IMR-90 (cell line): ENCODE measurements at places on chromosomes 13 and 19. TPM values are rescaled to one million over a fixed set of nuclear protein-coding genes. Genes with fewer than 3 reads are reported as not detected.

Gene TYROBP
- polyA plus RNA-seq: not detected in 2 replicates

Gene METTL21C
- polyA plus RNA-seq: not detected in 2 replicates

Gene ZGLP1
- polyA plus RNA-seq: 3.1 and 4.1 TPM in 2 replicates

Gene CNN1
- 196 and 207 TPM in 2 replicates for polyA plus RNA-seq

Gene ATCAY
- 0.19 and 0.31 TPM in 2 replicates for polyA plus RNA-seq

Gene MUC16
- polyA plus RNA-seq: not detected in 2 replicates

Gene C19orf33
- polyA plus RNA-seq: 0.80 and 0.96 TPM in 2 replicates

Gene ZNF709
- polyA plus RNA-seq: 0.43 and 0.50 TPM in 2 replicates

Gene ATP4A
- polyA plus RNA-seq: not detected in 2 replicates

Gene ZNF433
- polyA plus RNA-seq: 2.6 and 3.5 TPM in 2 replicates

Gene TINCR
- 0.03 and 0.05 TPM in 2 replicates for polyA plus RNA-seq

Gene CD22
- polyA plus RNA-seq: 0.22 TPM in 2 replicates

Gene NKG7
- not detected in 2 replicates for polyA plus RNA-seq

Gene ZNF564
- 1.2 and 1.5 TPM in 2 replicates for polyA plus RNA-seq

Gene ANKRD10
- 24.2 and 31.1 TPM in 2 replicates for polyA plus RNA-seq

Gene C1QTNF9
- 0.21 and 0.22 TPM in 2 replicates for polyA plus RNA-seq

Gene SIGLEC5
- not detected in 2 replicates for polyA plus RNA-seq

Gene SULT2A1
- polyA plus RNA-seq: not detected in 2 replicates

Gene JAK3
- polyA plus RNA-seq: 1.2 and 1.5 TPM in 2 replicates

Gene TJP3
- polyA plus RNA-seq: not detected in 2 replicates

Gene IZUMO2
- polyA plus RNA-seq: not detected in 2 replicates

Gene CDC42EP5
- polyA plus RNA-seq: 25.3 and 45.3 TPM in 2 replicates

Gene KIR2DL1
- polyA plus RNA-seq: not detected in 2 replicates
